ENCODE measurements at places on chromosomes 16 and 17.
A peak's percentile ranks its signal among the peaks of the same experiment; 100 is the strongest.

- DNase-seq: no peak
These were observed 9.0 kb upstream of the VASN start for GRCh38 chr16:4362476-4363135.

DNA sequence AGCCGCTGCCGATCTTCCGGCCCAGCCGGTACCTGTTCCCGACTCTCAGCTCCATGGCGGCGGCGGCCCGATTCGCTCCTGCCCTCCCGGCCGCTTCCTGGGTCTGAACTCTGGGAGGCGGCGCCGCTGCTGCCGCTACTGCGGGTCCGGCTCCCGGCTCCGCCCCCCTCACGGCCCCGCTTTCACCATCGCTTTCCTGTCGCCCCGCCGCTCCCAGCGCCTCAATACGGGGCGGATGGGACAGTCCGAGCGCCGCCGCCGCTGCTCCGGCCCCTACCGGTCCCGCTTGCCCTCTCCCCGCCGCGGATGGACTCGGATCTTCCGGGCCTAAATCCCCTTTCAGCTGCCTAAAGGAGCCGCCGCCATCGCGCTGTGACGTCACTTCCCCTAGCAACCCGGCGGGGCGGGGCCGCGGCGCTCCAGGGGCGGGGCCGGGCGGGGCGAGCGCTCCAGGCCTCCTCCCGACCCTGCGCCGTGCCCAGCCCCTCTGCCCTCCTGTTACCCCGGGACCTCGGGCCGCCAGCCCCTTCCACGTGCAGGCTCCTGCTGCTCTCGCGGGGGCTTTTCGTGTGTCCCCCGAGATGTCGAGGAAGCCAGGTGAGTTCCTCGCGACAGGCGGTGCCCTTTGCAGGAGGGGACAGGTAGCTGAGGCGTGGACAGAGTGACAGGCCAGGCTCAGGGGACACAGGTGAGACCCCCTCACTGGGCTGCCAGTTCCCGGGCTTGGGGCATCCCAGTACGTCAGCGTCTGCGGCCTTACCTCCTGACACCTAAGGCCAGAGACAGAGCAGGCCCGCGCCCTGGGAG is at the start of gene CSNK1D:
TSS of gene CSNK1D (minus strand) at position 374 of the 807 bp plus-strand sequence. CDS start at position 55, 319 bp downstream.
- peak; percentile 90 for DNase-seq

- no peak for DNase-seq
These were observed 38.0 kb downstream of the PPL start for GRCh38 chr16:4898811-4899473.

DNA sequence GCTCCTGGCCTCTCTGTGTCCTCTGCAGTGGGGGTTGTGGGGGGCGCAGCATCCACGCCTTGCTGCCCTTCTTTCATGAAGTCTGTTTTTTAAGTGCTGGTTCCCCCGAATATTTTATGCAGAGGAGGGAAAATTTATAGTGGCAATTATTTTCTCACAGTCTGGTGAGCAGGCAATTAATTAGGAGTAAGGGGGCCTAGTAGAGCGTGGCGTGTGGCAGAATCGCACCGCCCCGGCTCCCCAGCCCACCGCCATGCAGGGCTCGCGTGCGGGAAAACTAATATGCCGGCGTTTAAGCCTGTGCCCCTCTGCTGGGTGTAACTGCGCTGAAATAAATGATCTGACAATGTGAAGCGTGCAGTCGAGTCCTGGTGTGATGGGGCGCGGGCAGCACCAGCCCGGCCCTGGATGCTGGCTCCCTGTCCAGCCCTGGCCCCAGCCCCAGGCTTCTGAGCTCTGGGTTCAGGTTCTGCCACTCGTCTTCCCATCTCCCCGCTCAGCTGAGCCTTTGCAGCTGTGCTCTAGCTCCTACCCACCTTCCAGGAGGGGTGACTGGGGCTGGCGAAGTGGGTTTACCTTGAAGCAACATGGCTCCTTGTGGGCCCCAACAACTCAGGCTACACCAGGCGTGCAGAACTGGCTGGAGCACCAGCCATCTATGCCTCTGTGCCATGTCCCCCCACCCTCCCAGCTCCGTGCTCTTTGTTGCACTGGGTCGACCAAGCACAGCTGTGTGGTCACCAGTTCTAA is 13.8 kb downstream of the ENGASE start:
- DNase-seq: no peak

GRCh38 chr17:3892095-3892998 is 506 bp downstream of the CAMKK1 start:
- peak; percentile 62 for DNase-seq

DNA sequence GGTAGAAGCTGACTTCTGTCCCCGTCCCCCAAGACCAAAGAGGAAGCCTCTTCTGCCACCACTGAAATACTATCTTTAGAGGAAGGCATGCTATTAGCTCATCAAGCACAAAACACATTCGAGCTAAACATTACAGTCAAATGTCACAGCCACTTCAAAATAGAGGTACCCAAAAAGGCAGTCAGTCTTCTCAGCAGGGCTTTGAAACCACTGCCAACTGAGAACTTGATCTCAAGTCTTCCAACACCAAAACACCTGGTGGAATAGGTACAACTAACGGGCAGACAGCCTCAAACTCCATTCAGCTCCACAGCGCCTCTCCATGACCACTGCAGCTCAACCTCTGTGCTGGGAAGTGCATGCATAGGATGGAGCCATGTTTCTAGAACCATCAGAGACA is 36.0 kb downstream of the ZFHX3 start:
- no peak for DNase-seq

DNA sequence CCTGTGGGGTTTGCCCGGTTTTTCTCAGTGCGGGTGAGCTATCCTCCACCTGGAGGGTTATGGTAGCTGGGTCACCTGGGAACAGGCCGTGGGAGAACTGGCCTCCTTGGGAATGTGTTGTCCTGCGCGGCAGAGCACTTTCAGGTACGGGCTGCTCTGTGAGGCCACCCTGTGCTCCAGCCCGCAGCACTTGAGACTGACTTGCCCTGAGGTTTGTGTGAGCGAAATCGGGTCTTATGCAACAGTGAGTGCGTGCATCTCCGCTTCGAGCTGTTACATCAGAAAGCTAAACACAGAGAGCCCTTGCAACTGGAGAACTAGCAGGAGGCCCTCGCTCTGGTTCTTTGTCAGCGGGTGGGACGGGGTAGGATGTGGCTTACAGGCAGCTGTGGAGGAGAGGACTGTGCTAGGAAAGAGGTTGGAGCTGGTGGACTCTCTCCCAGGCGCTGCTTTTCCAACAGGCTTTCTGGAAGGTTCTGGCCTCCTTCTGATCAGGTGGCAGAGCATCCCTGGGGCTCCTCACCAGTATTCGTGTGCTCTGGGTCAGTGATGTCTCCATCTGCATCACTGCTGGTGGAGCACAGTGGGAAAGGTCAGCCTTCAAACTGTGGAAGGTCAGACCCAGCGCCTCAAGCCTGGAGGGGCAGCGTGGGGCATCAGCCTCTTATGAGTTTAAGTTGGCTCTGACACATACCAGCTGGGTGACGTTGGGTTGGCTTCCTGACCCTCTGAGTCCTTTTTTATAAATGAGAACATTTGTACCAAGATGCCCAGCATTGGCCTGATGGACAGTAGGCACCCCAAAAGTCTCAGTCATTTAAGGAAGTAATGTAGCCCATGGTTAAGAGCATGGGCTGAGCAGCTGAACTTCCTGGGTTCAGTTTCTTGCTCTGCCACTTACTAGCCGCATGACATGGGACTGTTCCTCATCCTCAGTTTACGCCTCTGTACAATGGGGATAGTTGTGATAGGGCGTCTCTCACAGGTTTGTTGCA is 76.3 kb downstream of the KSR1 start:
- DNase-seq: no peak

GRCh38 chr17:18241229-18241871 is 15.9 kb downstream of the LLGL1 start:
- no peak for DNase-seq

DNA sequence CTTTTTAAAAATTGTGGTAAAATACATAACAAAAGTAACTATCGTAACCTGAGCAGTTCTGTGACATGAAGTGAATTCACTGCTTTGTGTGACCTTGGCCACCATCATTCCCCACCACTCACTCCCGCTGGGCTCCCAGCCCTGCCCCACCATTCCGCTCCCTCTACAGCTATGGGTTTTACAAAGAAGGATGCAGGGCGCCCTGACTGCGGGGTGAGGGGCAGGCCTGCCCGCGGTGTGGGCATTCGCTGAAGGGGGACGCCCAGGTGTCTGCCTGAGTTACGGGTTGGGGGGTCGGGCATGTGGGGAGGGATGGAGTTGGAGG is at the start of gene CEMP1:
TSS of gene CEMP1 (minus strand) at position 38 of the 325 bp plus-strand sequence. CDS start 335 bp downstream, outside the sequence.
- DNase-seq: no peak

DNA sequence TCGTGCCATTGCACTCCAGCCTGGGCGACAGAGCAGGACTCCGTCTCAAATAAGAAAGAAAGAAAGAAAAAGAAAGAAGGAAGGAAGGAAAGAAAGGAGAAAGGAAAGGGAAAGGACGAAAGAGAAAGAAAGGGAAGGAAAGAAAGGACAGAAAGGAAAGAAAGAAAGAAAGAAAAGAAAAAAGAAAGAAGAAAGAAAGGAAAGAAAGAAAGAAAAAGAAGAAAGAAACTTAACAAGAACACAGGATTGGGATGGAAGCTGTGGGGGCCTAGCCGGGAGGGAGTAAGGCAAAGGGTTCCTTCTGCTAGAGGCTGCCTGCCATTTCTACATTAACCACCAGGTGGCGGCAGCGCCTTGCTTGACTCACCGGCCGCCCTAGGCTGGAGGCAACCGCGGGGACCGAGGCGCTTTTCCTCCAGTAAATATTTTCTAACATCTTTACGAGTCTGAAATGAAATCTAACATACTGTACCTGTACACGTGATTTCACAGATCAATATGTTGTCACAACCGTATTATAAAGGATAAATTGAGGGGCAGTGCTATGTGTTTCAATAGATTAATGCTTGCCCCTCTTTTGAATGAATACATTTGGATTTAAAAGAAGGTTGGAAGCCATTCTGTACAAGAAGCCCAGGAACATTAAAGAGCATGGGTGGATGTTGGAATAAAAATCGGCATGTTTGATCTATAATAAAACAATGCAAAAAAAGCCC is 6.1 kb downstream of the GJD3 start:
- peak; percentile 84 for DNase-seq

- no peak for DNase-seq
These were observed 42.9 kb upstream of the NUDT7 start for GRCh38 chr16:77679391-77679790.

DNA sequence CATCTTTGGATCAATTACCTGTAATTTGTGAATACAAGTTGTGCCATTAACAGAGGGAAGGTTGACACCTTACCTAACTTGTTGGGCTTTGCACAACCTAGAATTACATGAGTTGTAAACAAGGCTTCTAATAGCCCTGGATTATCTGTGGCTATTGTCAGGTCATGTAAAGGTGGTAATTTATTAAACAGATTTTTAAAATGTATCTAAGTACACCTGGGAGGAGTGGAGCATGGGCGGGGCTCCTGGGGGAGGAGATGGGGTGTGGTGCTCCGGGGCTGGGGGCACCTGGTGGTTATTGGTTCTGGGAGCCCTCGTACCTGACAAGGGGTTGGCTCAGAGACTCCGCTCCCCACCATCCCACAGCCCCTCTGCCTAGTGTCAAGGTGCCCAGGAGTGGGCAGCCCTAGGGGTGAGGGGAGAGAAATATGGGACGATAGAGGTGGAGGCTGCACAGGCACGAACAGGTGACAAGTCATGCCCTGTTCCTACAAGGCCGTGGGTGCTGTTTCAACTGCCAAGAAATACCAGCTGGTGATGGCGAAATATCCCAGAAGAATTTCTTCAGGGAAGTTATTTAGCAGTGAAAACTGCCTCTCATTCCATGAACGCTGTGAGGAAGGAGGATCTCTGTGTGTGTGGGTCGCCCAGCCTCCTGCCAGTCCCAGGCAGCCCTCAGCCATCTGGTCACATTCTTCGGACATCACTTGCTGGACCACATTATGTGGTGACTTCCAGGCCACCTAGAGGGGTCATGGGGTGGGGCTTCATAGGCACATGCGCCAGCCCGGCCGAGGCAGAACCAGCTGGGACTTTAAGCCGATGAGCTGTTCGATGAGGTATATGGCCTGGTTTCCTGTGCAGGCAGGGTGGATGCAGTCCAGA is 55.5 kb upstream of the IRX3 start:
- DNase-seq: no peak

DNA sequence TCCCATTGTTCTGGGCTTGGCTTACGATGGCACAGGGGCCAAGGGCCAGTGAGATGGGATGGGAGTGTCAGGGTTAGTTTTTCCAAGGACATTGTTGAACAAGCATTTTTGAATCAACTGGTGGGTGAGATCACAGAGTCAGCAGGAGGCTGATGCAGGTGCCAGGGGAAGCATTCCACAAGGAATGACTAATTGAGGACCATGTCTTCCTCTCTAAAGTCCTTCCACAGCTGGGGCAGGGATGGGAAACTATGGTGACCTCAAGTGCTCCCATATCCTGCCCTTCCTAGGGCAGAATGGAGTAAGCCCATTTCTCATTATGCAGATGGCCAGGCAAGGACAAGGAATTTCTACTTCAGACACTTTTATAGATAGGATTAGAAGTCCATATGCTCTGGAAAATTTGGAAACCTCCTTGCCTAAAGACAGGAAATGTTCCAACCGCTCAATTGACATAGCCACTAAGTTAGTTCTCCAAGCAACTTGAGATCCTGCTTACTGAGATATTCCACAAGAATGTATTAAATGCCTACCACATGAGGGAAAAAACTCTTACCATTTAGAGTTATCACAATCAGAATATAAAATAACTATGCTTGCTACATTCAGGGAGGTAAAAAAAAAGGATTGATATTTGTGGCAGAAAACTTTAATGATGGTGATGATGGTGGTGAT is 21.2 kb upstream of the ENGASE start:
- DNase-seq: no peak

- peak; percentile 24 for DNase-seq
These were observed 873 bp downstream of the USP10 start for GRCh38 chr16:84700446-84701300.

DNA sequence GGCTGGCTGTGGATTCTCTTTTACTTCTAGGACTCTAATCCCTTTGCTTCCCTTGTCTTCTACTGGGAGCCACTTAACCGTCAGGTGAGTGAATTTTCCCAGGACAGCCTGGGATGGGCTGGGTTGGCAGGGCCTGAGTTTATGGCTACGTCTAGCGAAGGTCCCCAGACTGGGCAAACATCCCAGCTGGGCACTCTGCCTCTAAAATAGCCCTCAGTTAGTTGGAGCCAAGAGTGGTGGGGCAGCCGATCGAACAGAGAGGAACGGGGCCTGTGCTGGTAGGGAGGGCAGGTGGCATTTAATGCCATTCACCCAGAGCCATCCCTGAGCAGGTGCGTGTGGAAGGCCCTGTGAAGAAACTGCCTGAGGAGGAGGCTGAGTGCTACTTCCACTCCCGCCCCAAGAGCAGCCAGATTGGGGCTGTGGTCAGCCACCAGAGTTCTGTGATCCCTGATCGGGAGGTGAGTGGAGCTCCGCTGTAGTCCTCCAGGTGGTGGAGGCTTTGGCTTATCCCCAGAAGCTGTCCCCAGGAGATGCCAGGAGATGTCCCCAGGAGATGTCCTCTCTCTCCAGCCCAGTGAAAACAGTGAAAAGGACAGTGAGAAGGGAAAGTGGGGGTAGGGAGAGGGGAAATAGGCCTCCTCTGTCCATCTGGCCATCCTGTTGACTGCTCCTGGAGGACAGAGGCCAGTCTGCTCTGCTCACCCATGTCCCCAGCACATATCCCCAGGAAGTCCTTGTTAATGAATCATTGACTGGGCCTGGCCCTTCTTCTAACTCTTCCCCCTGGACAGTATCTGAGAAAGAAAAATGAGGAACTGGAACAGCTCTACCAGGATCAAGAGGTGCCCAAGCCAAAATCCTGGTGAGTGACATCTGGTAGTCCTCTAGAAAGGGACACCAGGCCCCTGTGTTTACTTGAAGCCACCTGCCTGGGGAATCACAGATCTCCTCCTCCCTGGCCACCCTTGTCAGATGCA is 4.4 kb downstream of the PNPO start:
- no peak for DNase-seq

- DNase-seq: no peak
These were observed 6.5 kb upstream of the CARD14 start for GRCh38 chr17:80163336-80163735.

- DNase-seq: no peak
These were observed 11.6 kb upstream of the CAMKK1 start for GRCh38 chr17:3904501-3904900.

GRCh38 chr16:53355064-53355463 is 79.2 kb upstream of the RBL2 start:
- DNase-seq: no peak
